Activated CD4-positive, alpha-beta T cell treated with anti-CD3 and anti-CD28 coated beads, Interleukin-2, amount 50 U/mL, for 16 hours (primary cell): ENCODE measurements at places on chromosomes 6 and 20.

DNA sequence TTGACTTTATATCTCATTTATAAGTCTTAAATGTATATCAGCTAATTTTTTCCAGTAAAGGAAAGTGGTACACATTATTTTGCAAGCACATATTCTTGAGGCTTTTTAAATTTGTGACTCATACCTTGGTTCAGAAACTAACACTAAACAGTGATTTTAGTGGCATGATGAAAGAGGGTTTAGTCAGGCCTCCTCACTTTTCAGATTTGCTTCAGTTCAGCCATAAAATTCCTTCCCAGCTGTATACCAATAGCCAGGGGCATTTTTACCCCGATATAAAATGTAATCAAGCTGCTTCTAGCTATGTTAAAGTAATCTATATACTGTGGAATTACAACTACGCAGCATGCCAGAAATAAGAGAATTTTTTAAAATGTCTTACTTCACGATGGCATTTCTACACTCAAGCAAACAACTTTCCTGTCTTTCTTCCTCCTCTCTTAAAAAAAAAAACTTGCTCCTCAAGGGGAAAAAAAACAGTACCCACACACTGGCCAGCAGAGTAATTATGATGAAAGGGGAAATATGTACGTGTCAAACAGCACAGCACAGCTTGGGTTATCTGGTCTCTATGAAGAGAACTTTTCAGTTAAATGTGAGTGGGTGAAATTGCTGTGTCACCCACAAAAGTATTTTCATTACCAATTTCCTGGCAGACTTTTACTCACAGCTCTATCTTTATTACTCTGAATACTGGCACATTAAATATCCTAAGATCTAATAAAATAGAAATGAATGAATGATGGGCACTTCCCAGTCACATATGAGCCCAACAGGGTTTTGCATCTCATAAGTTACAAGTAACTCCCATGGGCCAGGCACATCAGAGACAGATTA lies 244.8 kb upstream of the TENT5A start:
- peak; percentile 28 for DNase-seq

DNA sequence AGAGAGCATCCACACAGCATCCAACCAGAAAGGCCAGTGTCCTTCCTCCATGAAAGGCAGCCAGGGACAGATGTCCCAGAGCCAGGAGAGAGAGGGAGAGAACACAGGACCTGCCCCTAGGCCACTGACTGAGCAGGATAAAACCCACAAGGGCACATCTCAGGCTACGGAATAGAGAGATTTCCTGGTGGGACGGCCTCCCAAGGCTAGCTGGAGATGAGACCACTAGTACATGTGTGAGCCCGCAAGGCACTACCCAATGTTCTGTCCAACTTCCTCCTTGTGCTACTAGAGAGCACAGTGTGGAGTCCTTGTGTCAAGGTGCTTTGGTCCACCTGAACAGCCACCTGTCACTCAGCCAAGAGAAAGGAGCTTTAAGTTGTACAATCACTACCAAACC lies 44.2 kb downstream of the PLCG1 start:
- DNase-seq: no peak

DNA sequence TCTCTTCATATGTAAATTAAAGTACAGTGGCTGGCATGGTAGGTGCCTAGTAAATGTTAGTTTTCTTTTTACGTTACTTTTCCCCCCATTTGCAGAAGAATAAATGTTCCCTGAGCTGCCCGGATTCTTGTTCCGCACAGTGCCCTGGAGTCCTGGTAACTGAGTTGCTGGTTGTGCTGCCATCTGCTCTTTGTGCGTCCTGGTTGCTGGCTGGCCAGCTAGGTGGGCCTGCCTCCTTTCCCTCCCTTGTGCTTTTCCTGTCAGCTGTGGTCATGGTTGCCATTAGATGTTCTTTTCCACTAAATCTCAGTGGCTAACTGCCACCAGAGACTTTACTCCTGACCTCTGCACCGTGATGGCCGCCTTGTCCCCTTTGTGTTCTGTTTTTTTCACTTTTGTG lies 28.6 kb downstream of the CEP43 start:
- no peak for DNase-seq

- no peak for DNase-seq
Observed at GRCh38 chr6:138343112-138343511, 34.6 kb upstream of the SMIM28 start.

- no peak for DNase-seq
Observed at GRCh38 chr6:1202201-1202600, 109.7 kb upstream of the FOXQ1 start.

GRCh38 chr6:21494505-21494904 lies 99.0 kb upstream of the SOX4 start:
- DNase-seq: no peak

DNA sequence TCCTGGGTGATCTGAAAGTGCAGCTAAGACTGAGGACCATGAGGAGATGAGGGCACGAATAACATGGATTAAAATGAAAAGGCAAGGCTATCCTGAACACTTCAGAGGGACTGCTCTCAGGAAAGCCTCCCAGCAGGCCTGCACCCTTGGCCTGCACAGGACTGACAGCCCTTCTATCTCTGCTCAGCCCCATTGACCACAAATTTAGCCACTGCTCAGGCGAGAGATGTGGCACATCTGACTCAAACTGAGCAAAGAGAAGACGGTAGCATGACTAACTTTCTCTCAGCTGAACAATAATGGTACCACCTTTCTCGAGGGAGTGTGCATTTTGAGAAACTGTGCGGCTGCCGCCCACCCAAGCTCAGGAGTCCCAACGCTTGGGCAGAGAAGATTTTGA lies 257.5 kb downstream of the ADGB start:
- DNase-seq: peak; percentile 82

DNA sequence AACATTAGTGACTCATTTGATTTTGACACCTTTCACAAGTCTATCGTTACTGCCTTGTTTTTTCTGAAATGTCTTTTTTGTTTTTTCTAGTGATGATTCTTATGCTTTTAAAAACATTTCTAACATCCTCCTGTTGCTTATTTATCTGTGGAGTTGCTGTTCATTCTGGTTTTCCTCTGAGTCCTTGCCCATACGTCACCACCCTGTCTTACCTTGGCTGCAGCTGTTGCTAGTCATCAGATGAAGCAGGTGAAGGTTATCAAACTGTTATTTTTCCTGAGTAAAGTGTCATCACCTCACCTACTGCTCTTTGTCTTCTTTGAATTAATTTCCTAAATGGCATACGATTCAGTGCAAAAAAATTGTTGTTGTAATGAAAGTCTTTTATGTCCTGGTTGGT lies 376.6 kb downstream of the GRIK2 start:
- no peak for DNase-seq

DNA sequence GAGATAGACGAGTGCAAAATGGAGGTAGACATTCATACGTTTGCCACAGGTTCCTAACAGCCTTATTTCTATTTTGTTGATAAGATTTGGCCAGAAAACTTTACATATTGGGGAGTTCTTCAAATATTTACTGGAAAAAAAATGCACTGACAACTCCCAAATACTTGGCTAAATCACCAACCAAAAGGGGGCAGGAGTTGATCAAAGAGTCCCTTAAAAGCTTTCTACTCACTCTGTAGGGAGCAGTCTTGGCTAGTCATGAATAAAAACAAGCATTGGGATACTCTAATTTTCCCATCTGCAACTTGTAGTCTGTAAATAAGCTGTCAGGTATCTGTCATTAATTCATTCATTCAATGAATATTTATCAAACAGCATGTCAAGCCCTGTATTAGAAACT lies 18.4 kb downstream of the TENT5A start:
- no peak for DNase-seq

- DNase-seq: peak; percentile 47
Observed at GRCh38 chr6:26299286-26300042, 65.5 kb upstream of the BTN3A2 start.

- no peak for DNase-seq
Observed at GRCh38 chr20:4585758-4586157, 136.0 kb upstream of the PRND start.

DNA sequence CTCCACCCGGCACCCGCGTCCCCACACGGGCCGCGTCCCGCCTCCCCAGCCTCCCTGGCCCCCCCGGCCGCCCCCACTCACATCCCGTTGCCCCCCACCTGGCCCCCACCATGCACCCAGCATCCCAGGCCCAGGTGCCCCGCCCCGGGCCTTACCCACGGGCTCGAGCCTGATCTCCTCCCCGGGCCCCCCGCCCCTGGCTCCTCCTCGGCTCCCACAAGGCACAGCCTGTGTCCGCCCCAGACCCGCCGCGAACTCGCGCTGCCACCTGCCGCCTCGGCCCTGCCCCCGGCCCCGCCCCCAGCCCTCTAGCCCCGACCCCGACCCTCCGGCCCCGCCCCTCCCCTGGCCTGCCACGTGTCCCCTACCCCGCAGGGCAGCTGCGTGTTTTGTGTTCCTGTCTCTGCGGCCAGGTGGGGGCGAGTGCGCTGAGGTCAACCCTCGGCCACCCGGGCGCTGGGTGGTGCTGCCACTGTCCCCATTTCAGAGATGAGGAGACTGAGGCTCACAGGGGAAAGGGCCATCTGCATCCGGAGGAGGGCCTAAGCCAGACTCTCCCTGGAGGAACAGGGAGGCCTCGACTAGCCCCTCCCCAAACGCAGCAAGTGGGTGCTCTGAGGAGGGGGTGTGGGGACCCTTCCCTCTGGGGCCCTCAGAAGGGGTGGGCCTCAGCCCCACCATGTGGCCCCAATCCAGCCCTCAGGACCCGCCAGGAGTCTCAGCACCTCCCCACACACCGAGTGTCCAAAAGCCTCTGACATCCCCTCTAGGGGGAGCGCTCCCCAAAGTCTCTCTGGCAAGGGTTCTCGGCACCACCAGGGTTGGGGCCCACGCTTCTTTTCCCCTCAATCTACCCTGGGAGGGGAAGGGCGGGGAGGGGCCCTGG lies 99.8 kb downstream of the TAF4 start:
- DNase-seq: no peak

DNA sequence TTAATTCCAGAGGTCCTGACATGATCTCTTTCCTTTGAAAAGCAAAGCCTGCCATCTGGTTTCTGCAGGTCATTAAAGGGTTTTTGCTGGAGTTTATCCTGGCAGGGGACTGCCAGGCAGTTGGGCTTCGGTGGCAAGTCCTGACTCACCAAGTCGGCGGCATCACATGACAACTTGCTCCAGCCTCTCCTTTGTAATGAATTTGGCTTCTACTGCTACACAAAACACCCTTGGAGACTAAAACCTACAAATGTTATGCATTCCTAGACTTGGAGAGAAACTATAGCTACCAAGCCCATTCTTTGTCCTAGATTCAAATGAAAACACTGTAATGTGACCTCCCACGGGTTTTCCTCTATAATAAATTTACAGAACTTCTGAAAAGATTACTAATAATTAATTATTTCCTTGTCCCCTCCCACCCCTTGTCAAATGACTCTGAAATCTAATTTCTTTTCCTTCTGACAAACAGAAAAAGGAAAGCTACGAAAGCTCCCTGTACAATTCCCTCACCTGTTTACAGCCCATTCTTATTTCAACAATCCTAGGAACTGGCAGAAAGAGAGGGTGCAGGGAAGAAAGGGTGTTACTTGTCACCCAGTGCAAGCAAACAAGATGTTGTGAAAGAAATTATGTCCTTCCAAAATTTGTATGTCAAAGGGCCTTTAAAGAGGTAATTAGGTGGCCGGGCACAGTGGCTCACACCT lies 62.9 kb downstream of the QRSL1 start:
- no peak for DNase-seq

- no peak for DNase-seq
Observed at GRCh38 chr6:21610341-21610740, 16.8 kb downstream of the SOX4 start.

GRCh38 chr6:42419490-42420280 lies 32.0 kb downstream of the TRERF1 start:
- DNase-seq: no peak

DNA sequence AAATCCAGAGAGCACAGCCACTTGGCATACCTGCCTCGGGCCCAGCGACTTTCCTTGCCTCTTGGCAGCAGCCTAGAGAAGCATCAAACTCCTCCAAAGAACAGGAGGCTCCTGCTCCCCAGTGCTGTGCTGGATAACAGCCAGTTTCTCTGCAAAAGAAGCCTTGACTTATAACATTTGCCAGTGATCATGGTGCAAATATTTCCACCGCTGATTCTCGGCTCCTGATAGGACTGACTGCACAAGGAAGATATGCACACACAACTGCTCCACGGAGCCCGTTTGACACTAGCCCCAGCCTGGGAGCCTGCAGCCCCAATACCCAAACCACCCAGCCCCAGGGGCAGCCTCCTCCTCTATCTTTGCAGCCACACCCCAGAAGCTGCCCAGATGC lies 17.5 kb downstream of the ACSS1 start:
- DNase-seq: no peak

GRCh38 chr6:86500035-86500434 lies 437.3 kb upstream of the HTR1E start:
- DNase-seq: no peak

- DNase-seq: no peak
Observed at GRCh38 chr6:166502453-166502852, 84.0 kb downstream of the RAMACL start.

- peak; percentile 52 for DNase-seq
Observed at GRCh38 chr20:22333885-22334545, 250.4 kb downstream of the FOXA2 start.

DNA sequence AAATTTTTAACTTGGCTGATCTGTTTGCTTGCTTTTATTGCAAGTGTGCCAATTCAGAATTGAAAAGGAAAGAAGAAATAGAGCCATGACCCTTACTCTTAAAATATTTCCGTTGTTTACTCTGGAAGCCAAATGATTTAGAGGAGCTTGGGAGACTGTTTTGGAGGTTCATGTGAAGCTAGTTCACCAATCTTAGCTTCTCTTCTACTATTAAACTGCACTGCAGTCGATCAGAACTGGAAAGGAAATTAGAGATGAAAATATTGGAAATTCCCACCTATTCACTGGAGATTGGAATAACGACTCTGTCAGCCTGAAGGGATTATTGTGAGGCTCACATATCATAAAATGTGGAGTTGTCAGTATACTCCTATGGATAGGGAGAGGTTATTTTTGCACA lies 81.8 kb downstream of the MLIP start:
- DNase-seq: no peak

DNA sequence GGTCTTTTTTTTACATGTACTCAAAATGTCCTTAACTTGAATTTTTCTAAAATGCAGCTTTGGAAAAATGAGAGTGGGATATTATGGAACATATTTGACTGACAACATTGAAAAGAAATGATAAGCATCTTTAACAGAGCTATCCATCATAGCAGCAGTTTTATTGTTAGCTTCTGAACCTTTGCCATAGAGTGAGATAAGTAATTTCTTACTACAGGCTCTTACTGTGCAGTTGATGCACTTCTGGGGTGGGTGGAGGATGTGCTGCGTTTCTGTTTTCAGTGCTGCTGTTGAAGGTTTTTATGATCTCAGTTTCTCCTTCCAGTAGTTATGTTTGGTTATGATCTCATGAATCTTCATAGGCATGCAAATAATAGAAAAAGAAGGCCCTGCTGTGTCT lies 267.0 kb downstream of the TMEM242 start:
- DNase-seq: peak; percentile 50

DNA sequence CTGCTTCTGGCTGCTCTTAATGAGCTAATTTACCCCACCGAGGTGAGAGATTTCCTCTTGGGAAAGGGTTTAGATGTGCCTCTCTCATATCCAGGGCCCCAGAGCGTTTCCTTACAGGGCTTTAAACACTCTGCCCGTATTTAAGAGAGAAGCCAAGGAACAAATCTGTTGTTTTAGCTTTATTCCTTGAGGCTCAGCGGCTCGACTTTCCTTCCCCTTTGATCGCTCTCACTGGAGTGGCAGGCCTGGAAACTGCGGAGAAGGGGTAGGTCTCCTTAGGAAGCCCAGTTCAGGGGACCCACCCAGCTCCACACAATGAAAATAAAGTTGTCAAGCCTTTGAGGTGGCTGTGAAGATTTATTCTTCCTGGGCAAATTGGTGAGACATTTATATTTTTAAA lies 132.0 kb upstream of the JAG1 start:
- no peak for DNase-seq
